ENCODE measurements at places on chromosomes 5 and 9. TPM values are rescaled to one million over a fixed set of nuclear protein-coding genes. Genes with fewer than 3 reads are reported as not detected.

Gene ANKRD31
- total RNA-seq: 0.07 TPM

Gene RORB
- total RNA-seq: under 0.01 TPM

- DNase-seq: no peak
These were observed 546.9 kb upstream of the C9orf72 start for GRCh38 chr9:28120184-28120583.

DNA sequence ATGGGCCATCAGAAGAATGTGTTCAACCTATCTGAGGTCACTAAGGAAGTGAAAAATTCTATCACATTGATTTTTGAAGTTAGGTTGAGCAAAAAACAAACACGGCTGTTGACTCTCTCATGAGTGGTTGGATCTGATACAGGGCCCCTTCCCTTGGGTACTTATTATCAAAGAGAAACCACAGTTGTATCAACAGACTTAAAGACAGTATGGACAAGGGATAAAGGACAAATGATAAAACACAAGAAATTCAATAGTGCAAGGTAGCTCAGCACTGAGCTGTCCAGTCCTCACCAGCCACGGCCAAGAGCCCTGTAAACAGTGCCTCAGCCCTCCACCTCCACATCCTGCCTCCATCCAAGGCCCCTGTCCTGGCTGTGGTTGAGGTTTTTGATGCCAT is 86.9 kb downstream of the UBE2QL1 start:
- DNase-seq: no peak

DNA sequence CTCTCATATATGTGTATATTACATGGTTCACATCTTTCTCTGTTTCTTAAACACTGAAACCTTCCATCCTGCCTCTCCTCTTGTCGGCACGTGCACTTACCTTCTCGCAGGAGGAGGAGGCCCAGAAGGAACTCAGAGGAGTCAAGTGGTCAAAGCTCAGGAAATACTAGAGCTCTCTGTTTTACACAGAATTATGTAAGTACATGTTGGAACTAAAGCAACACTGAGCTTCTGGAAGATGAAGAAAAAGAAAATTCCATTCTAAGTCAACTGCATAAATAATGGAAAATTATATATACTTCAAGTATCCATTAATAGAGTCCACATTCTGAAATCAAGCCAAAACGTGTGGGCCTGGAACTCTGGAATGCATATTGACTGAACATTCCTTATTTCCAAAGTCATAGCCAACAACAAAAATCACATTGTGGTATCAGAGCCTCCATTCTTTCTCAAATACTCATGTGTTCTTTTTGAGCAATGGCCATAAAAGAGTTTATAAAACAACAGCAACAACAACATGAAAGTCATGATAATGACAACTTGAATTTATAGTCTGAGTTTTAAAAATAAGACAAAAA is 121.5 kb upstream of the RAI14 start:
- DNase-seq: no peak

GRCh38 chr5:105868038-105868780 is 1802.5 kb downstream of the EFNA5 start:
- DNase-seq: no peak
